Cerebellar nuclear complex (tissue), 1 donor: ENCODE measurements at places on chromosomes 4 and X.

GRCh38 chr4:181427076-181427475 is 816.1 kb upstream of the TENM3 start:
- DNase-seq, result no peak

- peak; percentile 11 for DNase-seq
These were observed 13.8 kb downstream of the GALNT7 start for GRCh38 chr4:173182403-173182802.

DNA sequence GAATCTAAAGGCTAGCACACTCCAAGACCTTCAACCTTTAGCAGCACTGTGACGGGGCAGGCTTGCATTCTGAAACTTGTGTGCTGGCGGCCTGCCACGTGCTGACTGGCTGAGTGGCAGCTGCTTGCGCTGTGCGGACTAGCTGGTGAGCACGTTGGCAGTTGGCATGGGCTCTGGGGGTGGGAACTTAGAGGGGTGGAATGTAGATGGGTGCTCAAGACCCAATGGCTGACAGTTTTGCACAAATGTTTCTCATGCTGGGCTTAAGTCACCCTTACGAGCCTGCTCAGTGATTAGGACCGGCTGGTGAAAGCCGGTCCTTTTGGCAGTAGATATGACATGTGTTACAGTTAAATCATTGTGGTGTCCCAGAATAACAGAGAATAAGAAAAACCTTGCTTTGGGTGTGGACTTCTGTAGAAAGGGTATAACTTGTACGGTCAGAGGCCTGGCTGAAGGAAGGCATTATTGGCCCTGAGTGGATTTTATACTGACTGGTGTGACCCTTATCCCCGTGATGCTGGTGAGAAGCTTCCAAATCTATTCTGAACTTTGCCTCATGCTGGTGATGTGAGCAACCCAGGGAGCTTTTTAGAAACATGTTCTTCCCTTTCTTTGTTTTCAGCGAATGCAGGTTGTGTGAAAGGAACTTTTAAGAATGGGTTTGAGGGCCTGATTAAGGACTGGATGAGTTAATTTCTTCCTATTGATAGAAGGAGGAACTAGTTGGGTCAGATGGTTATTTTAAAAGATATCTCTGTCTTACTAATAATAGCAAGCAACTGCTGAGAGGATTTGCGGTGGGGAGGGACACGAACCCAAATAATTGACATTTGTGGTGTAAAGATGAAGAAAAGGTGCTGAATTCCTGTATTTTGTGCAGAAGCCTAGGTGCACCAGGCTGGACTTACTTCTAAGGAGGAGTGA is 107.4 kb upstream of the SLC4A4 start:
- no peak for DNase-seq

- DNase-seq, result no peak
These were observed 143.2 kb upstream of the ZCCHC13 start for GRCh38 chrX:74160816-74161215.

DNA sequence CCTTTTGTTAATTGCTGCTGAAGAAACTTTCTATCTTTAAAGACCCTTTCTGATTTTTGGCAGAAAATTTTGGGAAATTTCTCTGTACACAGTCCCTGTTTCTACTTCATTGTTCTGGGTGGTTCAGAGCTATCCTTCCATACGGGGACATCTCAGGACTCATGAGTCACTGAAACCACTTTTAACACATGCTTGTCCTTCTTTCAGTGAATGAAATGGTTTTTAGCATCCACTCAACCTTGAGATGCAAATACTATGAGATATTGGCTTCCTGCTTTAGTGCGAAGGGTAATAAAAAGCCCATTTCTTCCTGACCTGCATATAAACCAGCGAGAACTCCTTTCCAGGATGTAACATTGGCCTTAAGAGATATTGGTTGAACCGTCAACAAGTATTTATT is 158.0 kb downstream of the REPS2 start:
- DNase-seq, result no peak

- no peak for DNase-seq
These were observed 219.0 kb upstream of the GATB start for GRCh38 chr4:151979819-151980218.

GRCh38 chr4:143404555-143404954 is 67.9 kb downstream of the GAB1 start:
- DNase-seq, result no peak

DNA sequence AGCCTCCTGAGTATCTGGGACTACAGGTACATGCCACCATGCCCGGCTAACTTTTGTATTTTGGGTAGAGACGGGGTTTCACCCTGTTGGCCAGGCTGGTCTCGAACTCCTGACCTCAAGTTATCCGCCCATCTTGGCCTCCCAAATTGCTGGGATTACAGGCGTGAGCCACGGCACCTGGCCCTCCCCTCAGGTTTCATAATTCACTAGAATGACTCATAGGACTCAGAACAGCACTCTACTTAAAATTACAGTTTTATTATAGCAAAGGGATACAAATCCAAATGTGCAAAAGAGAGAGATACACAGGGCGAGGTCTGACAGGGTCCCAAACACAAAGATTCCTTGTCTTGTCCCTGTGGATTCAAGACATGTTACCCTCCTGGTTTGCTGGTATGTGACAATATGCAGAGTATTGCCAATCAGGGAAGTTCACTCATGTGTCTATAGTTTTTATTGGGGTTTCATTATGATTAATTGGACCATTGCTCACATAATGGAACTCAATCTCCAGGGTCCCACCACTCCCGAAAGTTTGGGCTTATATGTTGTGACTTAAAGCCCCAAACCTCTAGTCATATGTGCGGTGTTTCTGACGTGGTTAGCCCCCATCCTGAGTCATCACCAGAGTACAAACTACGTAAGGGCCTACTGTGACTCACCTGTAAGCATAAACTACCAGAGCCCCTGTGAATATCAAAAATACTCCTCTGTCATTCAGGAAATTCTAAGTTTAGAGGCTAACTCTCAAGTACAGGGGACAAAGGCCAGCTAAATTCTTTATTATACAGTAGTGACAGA is 5.2 kb downstream of the YIPF6 start:
- DNase-seq, result no peak

- DNase-seq, result no peak
These were observed 29.8 kb downstream of the PRSS12 start for GRCh38 chr4:118322831-118323502.

DNA sequence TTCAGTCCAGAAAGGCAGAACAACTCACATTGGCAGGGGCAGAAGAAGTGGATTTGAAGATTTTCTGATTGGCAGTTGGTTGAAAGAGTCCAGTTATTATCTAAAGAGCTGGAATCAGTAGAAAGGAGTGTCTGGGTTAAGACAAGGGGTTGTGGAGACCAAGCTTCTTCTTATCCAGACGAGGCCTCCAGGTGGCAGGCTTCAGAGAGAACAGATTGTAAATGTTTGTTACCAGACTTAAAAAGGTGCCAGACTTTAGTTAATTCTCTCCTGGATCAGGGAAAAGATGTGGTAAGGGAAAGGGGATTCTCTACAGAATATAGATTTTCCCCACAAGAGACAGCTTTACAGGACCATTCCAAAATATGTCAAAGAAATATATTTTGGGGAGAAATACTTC is 36.7 kb upstream of the TLR3 start:
- no peak for DNase-seq

GRCh38 chr4:127686658-127687057 is 43.5 kb upstream of the SLC25A31 start:
- no peak for DNase-seq
